ENCODE measurements at places on chromosomes 1 and 21.
A peak's percentile ranks its signal among the peaks of the same experiment; 100 is the strongest.

DNA sequence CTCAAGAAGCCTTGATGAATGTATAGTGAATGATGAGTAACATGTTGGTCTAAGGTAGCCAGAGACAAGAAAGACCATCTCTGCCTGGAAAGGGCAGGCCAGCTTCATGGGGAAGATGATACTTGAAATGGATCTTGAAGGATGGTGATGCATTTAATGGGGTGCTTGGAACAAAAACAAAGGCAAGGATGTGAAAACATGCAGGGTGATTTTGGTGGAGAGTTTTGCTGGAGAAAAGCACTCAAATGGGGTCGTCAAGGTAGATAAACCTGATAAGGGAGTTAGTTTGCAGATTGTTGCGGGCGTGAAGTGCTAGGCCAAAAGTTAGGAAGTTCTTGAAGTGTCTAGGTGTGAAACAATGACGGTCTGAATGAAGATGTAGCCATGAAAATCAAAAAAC lies 205.4 kb downstream of the HLX start:
- DNase-seq, result no peak

GRCh38 chr1:158329733-158330132 lies 1.6 kb downstream of the CD1B start:
- DNase-seq, result no peak

GRCh38 chr1:159214149-159214760 lies 9.6 kb downstream of the ACKR1 start:
- peak; percentile 18 for DNase-seq

DNA sequence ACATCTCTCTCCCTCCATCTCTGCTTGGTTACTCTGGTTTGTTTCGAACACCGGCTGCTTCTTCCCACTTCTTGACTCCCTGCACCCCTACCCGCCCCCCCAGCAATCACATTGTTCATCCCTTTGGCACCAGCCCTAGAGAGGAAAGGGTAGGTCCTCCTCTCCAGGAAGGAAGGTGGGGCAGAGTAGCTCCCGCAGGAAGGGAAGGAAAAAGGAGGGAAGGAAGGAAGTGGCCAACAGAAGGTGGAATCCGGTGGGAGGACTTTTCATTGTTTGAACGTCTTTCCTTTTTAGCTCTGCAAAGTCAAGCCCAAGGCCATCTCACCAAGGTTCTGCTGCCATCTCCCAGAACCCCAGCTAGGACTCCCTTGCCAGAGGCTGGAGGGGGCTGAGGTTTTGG lies 18.0 kb downstream of the IER5 start:
- DNase-seq, result no peak

- no peak for DNase-seq
These were observed 157.5 kb downstream of the BRINP2 start for GRCh38 chr1:177328251-177328650.

DNA sequence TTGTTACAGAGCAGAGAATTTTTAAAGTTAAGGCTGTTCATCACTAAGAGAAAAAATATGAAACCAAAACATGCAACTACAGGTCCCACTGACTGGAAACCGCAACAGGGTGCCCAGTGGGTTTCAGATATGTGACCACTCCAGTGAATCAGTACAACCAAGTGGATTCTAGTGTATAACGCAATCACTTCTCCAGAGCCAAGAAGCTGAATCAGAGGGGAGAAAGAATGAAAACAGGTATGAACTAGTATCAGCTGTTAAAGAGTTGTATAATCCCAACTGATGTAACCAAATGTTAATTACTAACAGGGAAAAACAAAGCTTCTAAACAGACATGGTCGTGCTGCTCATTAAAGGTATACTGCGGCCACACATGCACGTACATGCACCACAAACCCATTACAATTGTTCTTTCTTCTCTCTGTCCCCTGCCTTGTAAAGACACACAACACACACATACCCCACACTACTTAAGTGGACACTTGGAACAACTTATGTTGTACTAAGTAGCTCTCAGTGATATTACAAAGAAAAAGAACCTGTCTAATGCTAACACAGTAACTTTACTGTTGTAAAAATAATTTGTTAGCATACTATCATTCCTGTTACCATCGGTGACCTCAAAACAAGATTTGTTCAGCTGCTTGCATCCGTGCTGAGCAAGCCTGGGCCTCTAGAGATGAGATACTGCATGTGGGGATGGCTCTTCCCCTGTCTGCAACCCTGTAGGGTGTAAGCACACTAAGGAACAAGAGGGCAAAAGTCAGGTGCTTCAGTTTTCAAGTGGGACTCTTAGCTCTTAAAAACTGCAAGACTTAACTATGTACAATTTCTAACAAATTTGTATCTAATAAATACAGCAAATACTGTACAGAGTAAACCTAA lies 74.2 kb downstream of the PTPN14 start:
- DNase-seq, result no peak

DNA sequence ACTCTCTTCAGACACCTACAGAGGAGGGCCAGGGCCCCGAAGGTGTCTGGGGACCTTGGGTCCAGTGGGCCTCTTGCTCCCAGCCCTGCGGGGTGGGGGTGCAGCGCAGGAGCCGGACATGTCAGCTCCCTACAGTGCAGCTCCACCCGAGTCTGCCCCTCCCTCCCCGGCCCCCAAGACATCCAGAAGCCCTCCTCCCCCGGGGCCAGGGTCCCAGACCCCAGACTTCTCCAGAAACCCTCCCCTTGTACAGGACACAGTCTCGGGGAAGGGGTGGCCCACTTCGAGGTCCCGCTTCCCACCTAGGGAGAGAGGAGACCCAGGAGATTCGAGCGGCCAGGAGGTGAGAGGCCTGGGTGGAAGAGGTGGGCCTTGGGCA lies 3.7 kb downstream of the ADAMTSL4 start:
- DNase-seq, result no peak

DNA sequence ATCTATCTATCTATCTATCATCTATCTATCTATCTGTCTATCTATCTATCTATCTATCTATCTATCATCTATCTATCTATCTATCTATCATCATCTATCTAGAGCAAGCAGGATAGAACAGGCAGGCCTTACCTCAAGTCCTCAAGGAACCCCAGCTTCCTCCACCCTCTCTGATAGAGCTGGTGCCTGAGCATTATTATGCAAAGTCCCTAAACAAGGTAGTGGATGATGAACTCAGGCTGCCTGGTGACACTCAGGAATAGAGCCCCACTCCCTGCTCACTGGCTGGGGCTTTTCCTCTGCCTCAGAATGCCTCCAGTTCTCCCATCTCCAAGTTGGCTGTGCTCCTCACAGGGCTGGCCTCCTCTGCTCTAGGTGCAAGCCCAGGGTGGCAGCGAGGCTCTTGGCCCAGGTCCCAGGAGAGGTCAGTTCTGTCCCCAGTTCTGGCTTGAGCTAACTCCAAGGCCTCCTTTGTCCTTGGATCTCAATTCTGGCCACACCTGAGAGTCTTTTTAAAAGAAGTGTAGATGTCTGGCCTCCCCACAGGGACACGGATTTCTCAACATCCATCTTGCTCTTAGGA lies 60.2 kb downstream of the PCP4 start:
- no peak for DNase-seq

- no peak for DNase-seq
These were observed 31.9 kb downstream of the GNPAT start for GRCh38 chr1:231272880-231273279.

- no peak for DNase-seq
These were observed 763.6 kb downstream of the ADGRL2 start for GRCh38 chr1:82564333-82564732.

DNA sequence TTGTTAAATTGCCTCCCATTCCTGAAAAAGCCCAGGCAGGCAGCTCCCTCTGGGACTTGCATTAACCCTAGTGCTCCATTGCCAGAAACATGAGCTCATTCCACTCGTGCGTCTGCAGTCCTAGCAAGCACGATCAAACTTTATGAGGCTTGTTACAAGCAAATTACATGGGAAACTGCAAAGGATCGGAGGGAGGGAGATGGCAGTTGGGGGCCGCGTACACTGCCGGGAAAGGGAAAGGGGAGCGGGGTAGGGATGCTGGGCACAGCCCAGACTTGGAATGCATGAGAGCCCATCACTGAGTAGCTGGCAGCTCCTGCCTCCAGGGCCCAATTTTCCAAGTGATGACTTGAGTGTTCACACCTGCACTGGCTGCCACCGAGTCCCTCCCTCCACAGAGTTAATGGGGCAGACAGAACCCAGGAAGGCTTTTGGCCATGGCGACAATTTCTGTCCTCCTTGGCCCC lies 169.9 kb downstream of the BRINP2 start:
- DNase-seq, result no peak

DNA sequence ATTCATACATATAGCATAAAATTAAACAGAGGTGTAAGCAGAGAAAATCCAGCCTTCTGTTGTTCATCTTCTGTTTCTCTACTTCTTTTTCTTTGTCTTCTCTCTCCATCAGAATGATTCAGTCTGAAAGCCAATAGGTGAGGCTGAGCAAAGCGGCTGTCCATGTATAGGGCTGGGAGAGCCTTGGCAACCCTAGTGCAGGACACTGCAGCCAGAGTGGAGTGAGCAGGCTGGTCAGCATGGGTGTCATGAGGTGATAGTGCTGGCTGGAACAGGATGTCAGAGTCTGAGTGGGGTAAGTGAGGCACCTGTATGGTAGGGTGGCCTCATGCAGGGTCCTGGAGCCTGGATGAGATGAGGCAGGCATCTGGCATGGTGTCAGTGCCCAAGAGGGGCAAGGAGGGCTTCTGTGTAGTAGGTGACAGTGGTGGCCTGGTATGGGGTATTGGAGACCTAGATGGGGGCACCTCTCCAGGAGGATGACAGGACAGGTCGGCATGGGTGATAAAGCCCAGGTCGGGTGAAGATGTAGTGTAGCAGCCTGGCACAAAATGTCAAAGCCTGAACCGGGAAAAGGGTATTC lies 45.5 kb upstream of the GTF2B start:
- DNase-seq, result no peak

DNA sequence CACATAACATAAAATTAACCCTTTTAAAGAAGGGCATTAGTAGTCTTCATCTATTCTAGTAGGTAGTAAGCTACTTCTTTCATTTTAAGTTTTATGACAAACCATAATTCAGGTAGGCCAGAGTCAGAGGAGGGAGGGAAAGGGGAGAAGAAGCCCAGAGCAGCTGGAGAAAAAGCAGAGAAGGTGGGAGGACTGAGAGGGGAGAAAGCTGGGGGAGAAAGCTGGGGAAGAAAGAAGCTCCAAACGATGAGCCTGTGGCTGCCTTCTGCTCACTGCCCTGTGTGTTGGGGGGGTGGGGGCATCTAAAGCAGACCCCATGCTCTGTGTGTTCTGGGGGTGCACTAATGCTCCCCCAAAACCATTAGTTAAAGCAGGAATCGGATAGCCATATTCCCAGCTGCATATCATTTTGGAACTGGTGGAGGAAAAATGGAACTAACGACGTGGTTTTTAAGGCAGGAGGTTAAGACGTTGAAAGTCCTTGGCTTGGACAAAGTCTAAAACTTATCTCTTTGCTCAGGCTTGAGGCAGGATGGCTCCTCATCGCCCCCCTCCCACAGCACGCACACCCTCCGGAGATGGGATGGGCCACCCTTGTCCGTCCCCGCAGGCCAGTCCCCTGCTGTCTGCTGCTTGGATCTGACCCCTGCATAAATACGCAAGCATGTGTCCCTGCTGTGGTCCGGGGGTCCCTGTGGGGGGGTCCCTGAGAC lies 184.2 kb downstream of the DYRK1A start:
- DNase-seq, result no peak

DNA sequence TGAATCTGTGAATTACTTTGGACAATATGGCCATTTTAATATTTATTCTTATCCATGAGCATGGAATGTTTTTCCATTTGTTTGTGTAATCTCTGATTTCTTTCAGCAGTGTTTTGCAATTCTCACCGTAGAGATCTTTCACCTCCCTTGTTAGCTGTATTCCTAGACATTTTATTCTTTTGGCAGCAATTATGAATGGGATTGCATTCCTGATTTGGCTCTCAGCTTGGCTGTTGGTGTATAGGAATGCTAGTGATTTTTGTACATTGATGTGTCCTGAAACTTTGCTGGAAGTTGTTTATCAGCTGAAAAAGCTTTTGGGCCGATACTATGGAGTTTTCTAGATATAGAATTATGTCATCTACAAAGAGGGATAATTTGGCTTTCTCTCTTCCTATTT lies 44.2 kb upstream of the NEGR1 start:
- no peak for DNase-seq

DNA sequence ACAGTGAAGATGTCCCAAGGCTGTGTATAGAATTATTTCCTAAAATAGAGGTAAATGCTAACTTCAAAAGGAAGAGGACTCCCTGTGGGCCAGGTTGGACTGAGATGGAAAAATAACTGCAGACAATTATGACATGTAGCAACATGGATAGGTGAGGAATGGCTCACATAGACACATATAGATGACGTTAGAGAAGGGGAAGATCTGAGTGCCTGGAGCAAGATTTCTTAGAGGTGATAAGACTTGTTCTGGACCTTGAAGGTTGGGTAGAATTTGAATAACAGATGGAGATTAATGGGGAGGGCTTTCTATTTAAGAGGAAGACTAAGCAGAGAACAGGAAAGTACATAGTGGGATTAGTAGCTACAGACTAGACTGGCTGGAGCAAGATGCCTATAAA lies 76.9 kb downstream of the C1orf21 start:
- no peak for DNase-seq

- DNase-seq, result no peak
These were observed 2.2 kb downstream of the FAM89A start for GRCh38 chr1:231037585-231038517.

DNA sequence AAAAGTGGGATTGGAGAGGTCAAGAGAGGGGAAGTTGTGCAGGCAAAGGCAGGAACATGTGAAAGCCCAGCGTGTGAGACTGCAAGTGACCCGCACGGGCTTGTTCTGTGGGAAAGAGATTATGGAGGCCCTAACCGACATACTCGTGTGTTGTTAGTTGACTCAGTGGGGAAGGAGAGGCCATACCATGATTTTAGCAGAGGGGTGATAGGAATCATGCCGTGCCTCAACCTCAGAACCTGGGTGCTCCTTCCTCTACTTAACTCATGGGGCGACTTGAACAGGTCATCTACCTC lies 19.3 kb downstream of the PGLYRP3 start:
- no peak for DNase-seq

GRCh38 chr1:241817331-241817792 lies 30.6 kb upstream of the EXO1 start:
- DNase-seq, result no peak

DNA sequence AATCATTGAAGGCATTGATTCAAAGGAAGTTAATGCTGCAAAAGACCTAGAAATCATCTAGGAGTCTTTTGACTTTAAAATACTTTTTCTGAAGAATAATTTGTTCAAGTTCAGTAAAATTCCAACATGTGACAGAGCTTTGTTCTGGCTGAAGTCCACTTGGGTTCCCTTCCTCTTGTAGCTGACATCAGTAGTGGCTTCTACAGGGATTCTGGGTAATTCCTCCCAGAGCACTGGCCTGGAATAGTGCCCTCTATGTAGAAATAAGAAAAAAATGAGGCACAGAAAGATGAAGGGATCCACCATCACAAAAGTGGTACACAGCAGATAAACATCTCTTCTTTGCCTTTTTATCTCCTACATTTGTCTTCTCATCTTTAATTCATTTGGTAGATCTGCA lies 548.1 kb downstream of the LTN1 start:
- no peak for DNase-seq

GRCh38 chr1:201525193-201525778 lies 13.6 kb upstream of the NAV1 start:
- no peak for DNase-seq

- no peak for DNase-seq
These were observed 26.8 kb downstream of the TMPRSS2 start for GRCh38 chr21:41481191-41481590.
